ENCODE measurements at places on chromosomes 11 and 22.

- H3K4me3 ChIP-seq, result no peak overlapping the region
- H3K36me3 ChIP-seq, result no peaks in the 10 kb centered on the region
Measured at GRCh38 chr11:75387736-75388294, 11.5 kb upstream of the RPS3 start.

- DNase-seq, result peak; percentile 57
- peak overlapping the region; percentile 47 for H3K27ac ChIP-seq
- H3K4me1 ChIP-seq, result peaks cover 4% of the 10 kb centered on the region
- no peaks in the 10 kb centered on the region for H3K36me3 ChIP-seq
- no peaks in the 10 kb centered on the region for H3K27me3 ChIP-seq
Measured at GRCh38 chr11:47923667-47924066, 56.7 kb upstream of the PTPRJ start.

DNA sequence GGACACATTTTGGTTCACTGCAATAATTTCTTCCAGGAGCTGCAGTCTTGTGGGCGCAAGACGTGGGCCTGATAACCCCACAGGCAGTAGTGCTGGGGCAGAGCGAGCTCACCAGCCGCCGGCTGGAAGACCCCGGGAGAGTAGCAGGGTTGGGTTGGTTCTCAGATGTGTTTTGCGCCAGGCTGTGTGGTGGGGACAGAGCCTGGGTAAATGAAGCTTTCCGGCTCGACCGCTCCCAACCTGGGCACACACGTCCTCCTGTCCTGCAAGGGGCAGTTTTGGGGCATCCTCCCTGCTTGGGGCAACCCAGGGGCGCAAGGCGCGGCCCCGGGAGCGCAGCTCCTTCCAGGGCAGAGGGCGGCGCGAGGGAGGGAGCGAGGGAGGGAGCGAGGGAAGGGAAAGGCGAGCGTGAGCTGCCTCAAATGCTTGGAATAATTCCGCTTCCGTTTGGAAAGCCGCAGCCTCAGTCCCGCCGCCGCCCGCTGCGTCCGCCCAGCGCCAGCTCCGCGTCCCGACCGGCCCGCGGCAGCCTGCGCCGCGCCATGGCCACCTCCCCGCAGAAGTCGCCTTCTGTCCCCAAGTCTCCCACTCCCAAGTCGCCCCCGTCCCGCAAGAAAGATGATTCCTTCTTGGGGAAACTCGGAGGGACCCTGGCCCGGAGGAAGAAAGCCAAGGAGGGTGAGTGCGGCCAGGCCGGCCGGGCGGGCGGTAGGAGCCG, at the start of gene PARVA:
Gene PARVA (plus strand): TSS at position 466 of the 718 bp plus-strand sequence. CDS start 77 bp downstream, at position 543.
- H3K4me1 ChIP-seq, result peaks cover 12% of the 10 kb centered on the region
- H3K4me3 ChIP-seq, result peak within 1 kb of the TSS; percentile 83
- H3K27me3 ChIP-seq, result no peaks in the 10 kb centered on the region
- peak within 1 kb of the TSS; percentile 99 for H3K27ac ChIP-seq

DNA sequence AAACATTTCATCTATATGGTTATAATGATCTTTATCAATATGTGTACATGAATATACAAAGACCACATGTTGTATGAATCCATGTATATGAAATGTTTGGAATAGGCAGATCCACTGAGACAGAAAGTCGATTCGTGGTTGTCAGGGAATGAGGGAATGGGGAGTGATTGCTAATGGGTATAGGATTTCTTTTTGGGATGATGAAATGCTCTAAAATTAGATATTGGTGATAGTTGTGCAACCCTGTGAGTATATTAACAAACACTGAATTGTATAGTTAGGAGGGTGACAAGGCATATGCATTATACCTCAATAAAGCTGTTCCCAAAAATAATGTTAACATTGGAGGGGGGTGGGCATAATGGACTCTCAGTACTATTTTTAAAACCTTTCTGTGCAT, 5.0 kb upstream of the PTPMT1 start:
- no peak overlapping the region for H3K4me3 ChIP-seq
- H3K27me3 ChIP-seq, result no peaks in the 10 kb centered on the region
- H3K27ac ChIP-seq, result no peak overlapping the region
- no peak for DNase-seq
- H3K4me1 ChIP-seq, result no peaks in the 10 kb centered on the region
- H3K36me3 ChIP-seq, result no peaks in the 10 kb centered on the region

DNA sequence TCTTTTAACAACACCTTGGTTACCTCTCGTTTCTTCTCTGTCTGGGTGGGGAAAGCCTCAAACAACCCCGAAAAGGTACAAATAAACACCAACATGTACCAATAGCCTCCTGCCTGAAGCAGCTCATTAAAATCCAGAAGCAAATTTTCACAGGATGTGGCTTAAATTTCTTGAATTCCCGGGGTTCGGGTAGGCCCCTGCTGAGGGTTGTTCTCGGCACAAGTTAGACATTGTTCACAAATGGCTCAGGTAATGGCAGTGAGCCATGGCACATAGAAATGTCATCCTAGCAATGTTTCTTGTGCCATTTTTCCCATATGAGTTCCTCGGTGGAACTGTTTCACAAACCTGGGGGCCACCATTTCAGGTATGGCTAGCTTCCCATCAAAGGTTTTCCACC, 19.7 kb upstream of the GLYATL1 start:
- no peak overlapping the region for H3K4me3 ChIP-seq
- H3K27ac ChIP-seq, result no peak overlapping the region
- DNase-seq, result no peak
- H3K36me3 ChIP-seq, result no peaks in the 10 kb centered on the region
- H3K27me3 ChIP-seq, result no peaks in the 10 kb centered on the region

GRCh38 chr11:97574976-97575665, 1185.3 kb downstream of the JRKL start:
- H3K27me3 ChIP-seq, result no peaks in the 10 kb centered on the region
- H3K4me1 ChIP-seq, result no peaks in the 10 kb centered on the region
- DNase-seq, result no peak
- H3K36me3 ChIP-seq, result no peaks in the 10 kb centered on the region
- H3K4me3 ChIP-seq, result no peak overlapping the region

GRCh38 chr11:86802601-86803051, 2.3 kb downstream of the PRSS23 start:
- no peak overlapping the region for H3K27ac ChIP-seq
- H3K4me3 ChIP-seq, result no peak overlapping the region
- no peaks in the 10 kb centered on the region for H3K27me3 ChIP-seq
- no peaks in the 10 kb centered on the region for H3K36me3 ChIP-seq
- peak; percentile 60 for DNase-seq
- H3K4me1 ChIP-seq, result peaks cover 31% of the 10 kb centered on the region

- H3K4me3 ChIP-seq, result no peak within 1 kb of the TSS
- no peak for DNase-seq
- H3K27me3 ChIP-seq, result no peaks in the 10 kb centered on the region
- H3K36me3 ChIP-seq, result no peaks in the 10 kb centered on the region
- H3K27ac ChIP-seq, result no peak within 1 kb of the TSS
Measured at GRCh38 chr22:35648066-35649025, at the start of gene APOL6. Gene APOL6 (plus strand): TSS chr22:35648446. CDS start chr22:35656426, 7,980 bp downstream.

All from cardiac muscle cell (in vitro differentiated cells and primary cell).